ENCODE measurements at places on chromosomes 2 and 18.

GRCh38 chr2:19292007-19292406, 66.4 kb downstream of the OSR1 start:
- H3K27ac ChIP-seq: no peak overlapping the region
- DNase-seq: no peak
- H3K4me1 ChIP-seq: no peaks in the 10 kb centered on the region
- no peaks in the 10 kb centered on the region for H3K27me3 ChIP-seq
- H3K4me3 ChIP-seq: no peak overlapping the region

DNA sequence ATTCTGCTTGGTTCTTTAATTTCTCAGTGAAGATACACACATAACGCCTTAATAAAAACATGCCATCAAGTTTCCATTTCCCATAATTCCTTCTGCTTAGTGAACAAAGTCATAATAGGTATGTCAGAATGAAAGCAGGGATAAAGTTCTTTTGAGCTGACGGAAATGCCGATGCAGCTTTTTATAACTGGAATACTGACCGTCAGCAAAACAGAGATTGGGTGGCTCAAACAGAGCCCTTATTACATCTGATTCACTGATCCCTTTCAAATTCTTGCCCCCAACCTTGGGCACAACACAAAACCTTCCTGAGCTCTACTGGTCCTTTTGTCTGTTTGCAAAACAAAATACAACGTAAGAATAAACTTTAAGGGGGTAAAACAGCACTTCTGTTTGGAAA, 140.4 kb downstream of the CDH2 start:
- no peak overlapping the region for H3K27ac ChIP-seq
- H3K4me1 ChIP-seq: no peaks in the 10 kb centered on the region
- no peaks in the 10 kb centered on the region for H3K36me3 ChIP-seq
- no peak overlapping the region for H3K4me3 ChIP-seq
- no peak for DNase-seq

DNA sequence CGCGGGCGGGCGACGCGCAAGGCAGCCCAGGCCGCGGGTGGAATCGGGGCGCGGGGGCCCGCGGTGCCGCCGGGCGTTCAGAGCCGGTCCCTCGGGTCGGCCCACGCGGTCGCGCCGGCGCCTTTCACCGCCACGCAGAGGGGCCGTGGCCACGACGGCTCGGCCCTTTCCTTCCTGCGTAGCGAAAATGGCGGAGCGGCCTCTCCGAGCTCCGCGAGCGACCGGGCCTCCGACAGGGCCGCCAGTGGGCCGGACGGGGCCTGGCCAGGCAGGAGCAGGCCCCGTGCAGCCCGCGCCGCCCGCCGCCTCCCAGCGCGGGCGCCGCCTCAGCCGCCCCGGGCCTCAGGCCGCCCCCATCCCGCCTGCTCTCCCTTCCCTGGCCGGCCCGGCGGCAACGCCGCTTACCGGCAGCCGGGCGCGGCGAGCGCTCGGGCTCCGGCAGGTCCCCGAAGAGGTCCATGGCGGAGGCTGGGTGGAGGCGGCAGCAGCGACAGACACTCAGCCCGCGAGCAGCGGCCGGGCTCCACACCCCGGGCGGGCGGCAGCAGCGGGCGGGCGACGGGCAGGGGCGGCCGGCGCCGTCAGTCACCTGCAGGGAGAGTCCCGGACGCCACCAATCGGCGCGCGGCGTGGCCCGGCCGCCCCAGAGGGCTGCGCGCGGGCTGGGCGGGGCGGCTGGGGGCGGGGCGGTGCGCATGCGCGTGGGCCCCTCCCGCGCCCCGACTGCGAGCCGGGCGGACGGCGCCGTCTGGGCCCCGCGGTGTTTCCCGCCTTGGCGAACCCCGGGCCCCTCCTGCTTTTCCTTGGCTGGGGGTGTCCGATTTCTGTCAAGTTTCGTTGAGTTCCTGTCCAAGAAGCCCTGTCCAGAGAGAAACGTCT, at the start of gene ILKAP:
Gene ILKAP, minus strand, starts transcription at position 602 of the 879 bp plus-strand sequence. Its CDS starts 142 bp downstream, at position 460.
- H3K36me3 ChIP-seq: no peaks in the 10 kb centered on the region
- DNase-seq: peak; percentile 99
- no peaks in the 10 kb centered on the region for H3K27me3 ChIP-seq
- H3K27ac ChIP-seq: peak within 1 kb of the TSS; percentile 94

GRCh38 chr2:23456881-23457760, 72.1 kb downstream of the KLHL29 start:
- DNase-seq: peak; percentile 61
- H3K4me3 ChIP-seq: no peak overlapping the region
- no peaks in the 10 kb centered on the region for H3K36me3 ChIP-seq
- H3K27ac ChIP-seq: no peak overlapping the region

DNA sequence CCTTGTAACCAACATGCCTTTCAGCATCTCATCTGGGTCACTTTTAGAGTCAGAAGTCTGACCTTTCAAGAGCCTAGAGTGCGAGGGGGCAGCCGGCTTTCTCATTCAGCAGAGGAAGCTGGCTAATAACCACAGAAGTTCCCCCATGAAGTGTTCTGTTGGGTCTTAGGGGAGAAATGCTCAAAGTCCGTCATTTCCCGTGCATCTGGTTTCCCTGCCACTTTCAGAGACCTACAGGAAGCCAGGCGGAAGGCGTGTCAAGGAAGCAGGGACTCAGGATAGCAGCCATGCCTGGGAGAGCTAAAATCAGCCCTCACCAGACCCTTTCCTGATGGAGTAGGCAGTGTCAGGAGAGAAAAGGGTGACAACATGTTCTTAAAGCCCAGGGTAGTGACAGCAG, 301.8 kb upstream of the ID2 start:
- no peak for DNase-seq
- H3K27ac ChIP-seq: no peak overlapping the region
- no peaks in the 10 kb centered on the region for H3K36me3 ChIP-seq
- no peaks in the 10 kb centered on the region for H3K27me3 ChIP-seq

DNA sequence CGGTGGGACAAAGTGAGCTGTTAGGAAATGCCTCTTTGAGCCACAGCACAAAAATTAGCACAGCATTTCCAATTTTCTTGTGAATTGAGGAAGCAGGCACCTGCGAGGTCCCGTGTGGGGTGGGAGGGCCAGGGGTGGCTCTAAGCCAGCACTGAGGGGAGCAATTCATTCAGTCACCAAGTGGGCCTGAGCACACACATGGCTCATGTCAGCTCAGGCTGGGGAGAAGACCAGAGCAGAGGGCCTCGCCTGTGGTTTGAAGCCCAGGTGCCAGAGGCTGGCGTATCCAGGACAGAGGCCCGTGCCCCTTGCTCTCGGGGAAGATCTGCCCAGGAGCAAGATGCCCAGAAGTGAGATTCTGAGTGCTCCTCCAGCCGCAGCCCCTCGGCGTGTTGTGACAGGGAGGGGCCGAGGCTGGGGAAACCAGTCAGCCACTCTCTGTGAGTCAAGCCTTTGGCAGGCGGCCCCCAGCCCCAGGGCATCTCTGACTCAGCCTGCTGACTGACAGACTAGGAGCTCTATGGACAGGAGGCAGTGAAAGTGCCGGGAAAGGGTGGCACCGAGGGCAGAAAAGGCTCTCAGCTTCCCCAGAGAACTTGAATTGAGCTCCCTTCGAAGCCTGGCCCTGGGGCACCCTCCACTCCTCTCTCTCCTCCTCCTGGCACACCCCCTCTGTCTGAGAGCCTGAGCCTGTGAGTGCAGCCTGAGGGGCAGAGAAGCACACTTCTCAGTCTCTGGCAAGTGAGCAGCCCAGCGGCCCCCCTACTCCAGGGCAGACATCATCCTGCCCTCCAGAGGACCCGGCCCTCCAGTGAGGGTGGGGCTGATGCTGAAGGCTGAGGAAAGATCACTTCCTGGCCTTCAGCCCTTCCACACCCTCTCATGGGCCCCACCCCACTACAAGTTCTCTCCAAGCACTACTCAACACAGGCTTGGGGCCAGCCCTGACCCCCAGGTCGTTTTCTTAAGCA, 32.3 kb downstream of the CYP26B1 start:
- H3K4me3 ChIP-seq: no peak overlapping the region
- no peak overlapping the region for H3K27ac ChIP-seq
- no peaks in the 10 kb centered on the region for H3K27me3 ChIP-seq
- peak; percentile 56 for DNase-seq
- H3K4me1 ChIP-seq: peaks cover 10% of the 10 kb centered on the region

GRCh38 chr2:13597176-13597575, 880.4 kb downstream of the TRIB2 start:
- H3K4me3 ChIP-seq: no peak overlapping the region
- H3K27me3 ChIP-seq: no peaks in the 10 kb centered on the region
- H3K4me1 ChIP-seq: no peaks in the 10 kb centered on the region
- no peak overlapping the region for H3K27ac ChIP-seq
- no peak for DNase-seq
- no peaks in the 10 kb centered on the region for H3K36me3 ChIP-seq

DNA sequence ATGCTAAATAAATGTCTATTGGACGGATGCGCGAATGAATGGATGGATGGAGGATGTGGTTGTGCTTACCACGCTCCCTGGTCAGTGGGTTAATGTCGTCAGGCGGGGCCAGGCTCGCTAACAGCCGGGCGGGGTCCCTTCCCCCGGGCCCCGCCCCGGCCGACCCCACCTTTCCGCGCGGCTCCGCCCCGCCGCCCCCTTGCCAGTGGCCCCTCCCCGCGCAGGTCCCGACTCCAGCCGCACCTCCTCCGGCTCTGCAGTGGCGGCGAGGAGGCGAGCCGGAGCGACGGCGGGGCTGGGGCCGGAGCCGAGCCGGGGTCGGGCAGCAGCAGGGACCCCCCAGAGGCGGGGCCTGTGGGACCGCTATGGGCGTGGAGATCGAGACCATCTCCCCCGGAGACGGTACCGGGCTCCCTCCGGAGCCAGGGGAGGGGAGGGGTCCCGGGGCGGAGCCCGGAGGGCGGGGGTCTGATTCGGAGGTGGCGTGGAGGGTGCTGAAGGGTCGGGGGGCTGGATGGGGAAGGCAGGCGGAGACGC, at the start of gene FKBP1B:
Gene FKBP1B, plus strand, starts transcription at position 257 of the 537 bp plus-strand sequence. Its CDS starts 109 bp downstream, at position 366.
- H3K27me3 ChIP-seq: no peaks in the 10 kb centered on the region
- peaks cover 42% of the 10 kb centered on the region for H3K4me1 ChIP-seq
- peak within 1 kb of the TSS; percentile 61 for H3K4me3 ChIP-seq
- H3K36me3 ChIP-seq: no peaks in the 10 kb centered on the region
- peak; percentile 82 for DNase-seq

GRCh38 chr2:60440079-60440766, 113.2 kb downstream of the BCL11A start:
- no peaks in the 10 kb centered on the region for H3K27me3 ChIP-seq
- no peaks in the 10 kb centered on the region for H3K36me3 ChIP-seq
- H3K4me1 ChIP-seq: no peaks in the 10 kb centered on the region
- no peak overlapping the region for H3K27ac ChIP-seq
- no peak overlapping the region for H3K4me3 ChIP-seq
- DNase-seq: no peak

DNA sequence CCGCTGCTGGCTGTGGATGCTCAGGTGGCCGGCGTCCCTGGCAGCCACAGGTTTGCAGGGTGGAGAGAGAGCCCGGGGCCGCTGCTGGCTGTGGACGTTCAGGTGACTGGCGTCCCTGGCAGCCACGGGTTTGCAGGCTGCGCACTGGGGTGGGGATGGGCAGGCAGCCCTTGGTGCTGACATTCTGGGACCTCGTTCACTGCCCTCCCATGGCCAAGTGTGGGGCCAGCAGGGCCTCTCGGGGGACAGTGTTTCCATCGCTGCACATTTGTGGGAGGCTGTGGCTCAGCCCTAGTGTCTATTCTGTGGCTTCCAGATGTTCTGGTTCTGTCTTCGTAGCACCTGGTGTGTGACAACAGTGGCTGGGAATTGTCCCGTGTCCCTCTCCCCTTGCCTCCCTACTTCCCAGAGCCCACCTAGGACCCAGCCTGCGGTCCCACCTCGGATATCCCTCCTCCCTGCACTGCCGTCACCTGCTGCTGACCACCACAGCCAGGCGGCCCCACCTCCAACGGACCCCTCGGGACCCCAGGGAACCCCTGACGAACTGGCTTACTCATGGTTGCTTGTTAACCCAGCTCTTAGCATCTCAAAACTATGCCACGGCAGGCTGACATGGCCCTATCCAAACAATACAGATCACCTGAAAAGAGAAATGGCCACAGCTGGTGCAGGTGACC, 915 bp downstream of the CROCC2 start:
- H3K4me1 ChIP-seq: no peaks in the 10 kb centered on the region
- H3K27ac ChIP-seq: no peak overlapping the region
- H3K27me3 ChIP-seq: no peaks in the 10 kb centered on the region
- no peak for DNase-seq
- no peak overlapping the region for H3K4me3 ChIP-seq
- no peaks in the 10 kb centered on the region for H3K36me3 ChIP-seq

GRCh38 chr2:47259829-47260228, 104.7 kb upstream of the STPG4 start:
- no peak for DNase-seq
- no peaks in the 10 kb centered on the region for H3K27me3 ChIP-seq

DNA sequence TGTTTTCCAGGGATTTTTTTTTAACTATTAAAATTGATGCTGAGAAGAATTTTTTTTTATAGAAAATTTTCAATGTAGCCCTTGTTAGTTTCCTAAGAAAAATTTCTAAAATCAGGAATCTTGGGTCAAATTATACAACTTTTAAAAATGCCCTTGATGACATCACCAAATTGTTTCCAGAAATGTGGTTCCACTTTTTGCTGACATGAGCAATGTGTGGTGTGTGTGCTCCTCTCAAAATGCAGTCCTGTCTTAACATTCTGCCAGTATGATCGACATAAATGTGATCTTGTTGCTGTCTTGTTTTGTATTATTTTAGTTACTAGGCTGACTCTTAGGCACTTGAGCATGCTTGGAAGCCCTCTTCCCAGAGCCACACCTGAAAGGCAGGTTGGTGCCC, 89.7 kb upstream of the ST6GAL2 start:
- H3K4me3 ChIP-seq: no peak overlapping the region
- H3K36me3 ChIP-seq: no peaks in the 10 kb centered on the region
- no peaks in the 10 kb centered on the region for H3K27me3 ChIP-seq
- H3K4me1 ChIP-seq: no peaks in the 10 kb centered on the region
- DNase-seq: no peak

- no peak overlapping the region for H3K27ac ChIP-seq
- DNase-seq: no peak
- no peak overlapping the region for H3K4me3 ChIP-seq
- H3K27me3 ChIP-seq: no peaks in the 10 kb centered on the region
Observed at GRCh38 chr2:128628996-128629395, 310.3 kb upstream of the HS6ST1 start.

DNA sequence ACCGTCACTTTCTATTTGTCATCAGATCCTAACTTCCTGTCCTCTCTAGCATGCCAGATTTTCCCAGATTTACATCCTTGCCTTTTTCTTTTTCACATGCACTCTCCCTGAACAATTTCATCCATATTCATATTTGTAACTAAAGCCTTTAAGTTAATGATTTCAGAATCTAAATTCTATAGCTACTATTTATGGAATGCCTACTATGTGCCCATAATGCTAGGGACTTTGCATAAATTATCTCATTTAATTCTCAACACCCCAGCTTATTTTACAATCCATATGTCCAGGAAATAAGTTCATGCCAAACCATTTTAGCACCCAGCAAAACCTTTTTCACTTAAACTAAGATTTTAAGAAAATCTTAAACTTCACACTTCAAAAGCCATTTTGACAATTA, 531.9 kb downstream of the NUP35 start:
- H3K27ac ChIP-seq: no peak overlapping the region
- no peaks in the 10 kb centered on the region for H3K27me3 ChIP-seq
- no peak for DNase-seq
- no peak overlapping the region for H3K4me3 ChIP-seq
- no peaks in the 10 kb centered on the region for H3K36me3 ChIP-seq

- H3K4me1 ChIP-seq: peaks cover 28% of the 10 kb centered on the region
- peak overlapping the region; percentile 84 for H3K27ac ChIP-seq
- H3K4me3 ChIP-seq: no peak overlapping the region
- H3K27me3 ChIP-seq: no peaks in the 10 kb centered on the region
Observed at GRCh38 chr18:7369006-7369405, 138.1 kb downstream of the LRRC30 start.
